ENCODE measurements at places on chromosomes 6 and 20. TPM values are rescaled to one million over a fixed set of nuclear protein-coding genes. Genes with fewer than 3 reads are reported as not detected.

GRCh38 chr20:53963635-53964034 lies 106.8 kb downstream of the BCAS1 start:
- no peak for DNase-seq

DNA sequence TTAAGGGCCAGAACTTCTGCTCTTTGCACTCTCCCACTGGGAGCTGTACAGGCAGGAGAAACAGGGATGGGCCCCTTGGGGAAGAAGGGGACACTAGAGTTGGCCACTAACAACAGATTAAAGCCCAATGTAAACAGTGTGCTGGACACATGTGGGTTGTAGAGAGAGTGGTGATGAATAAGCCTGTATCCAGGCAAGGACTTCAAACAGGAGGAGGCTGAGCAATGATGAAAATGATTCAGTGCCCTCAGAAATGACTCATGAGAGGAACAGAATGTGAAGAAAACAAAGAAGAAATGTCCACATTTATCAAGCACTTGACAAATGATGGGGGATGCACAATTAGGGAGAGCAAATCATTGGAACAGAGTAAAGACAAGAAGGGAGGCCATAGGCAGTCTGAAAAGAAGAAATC lies 242.3 kb downstream of the TBX18 start:
- no peak for DNase-seq

- no peak for DNase-seq
Measured at GRCh38 chr6:30881392-30882203, 2.7 kb upstream of the DDR1 start.

DNA sequence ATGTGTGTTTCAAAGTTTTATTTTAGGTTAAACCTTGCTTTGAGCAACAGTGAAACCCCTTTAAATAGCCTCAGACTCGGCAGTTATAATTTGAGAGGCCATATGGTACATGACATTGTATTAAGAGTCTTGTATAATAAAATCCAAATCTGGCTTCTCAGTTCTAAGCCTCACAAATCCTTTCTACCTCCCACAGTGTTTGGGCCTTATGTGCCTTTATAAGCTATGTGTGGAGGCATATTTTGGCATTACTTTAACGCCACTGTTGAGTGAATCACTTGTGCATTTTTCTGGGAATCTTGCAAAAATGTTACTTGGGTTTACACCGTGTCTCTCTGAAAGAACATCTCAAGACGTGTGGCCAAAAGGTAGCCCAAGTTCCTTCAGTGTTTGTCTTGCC lies 152.4 kb downstream of the COL9A1 start:
- DNase-seq: no peak

DNA sequence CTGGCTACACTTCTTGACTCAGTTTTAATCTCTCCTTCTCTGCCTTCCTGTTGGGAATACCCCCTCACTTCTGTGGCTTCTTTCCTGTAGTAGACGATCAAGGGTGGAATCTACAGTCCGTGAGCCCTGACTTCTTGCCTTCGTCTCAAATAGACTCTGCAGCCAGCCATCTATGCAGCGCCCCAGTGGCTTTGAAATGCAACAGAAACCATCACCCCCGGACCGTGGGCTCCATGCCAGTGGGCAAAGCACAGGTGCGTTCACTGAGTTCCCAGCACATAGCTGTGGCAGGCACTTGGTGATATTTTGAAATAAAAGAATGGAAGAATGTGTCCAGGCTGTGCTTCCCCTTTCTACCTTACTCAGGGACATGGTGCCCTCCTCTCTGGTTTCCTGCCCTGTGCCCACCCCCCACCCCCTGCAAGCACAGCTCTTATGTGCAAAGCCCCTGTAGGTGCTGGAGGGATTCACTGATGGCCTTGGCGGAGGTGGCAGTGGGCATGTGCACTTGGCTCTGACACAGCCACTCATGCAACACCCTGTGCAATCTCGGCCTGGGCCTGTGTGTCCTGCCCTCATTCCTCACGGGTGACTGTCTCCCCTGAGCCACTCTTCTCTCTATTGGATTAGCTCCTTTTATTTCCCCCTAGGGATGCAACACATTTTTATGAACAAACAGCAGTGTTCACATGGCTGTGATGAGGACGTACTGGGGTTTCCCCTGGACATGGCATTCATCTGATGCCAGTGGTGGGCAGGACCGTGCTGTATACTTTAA lies 5.5 kb upstream of the CDSN start:
- no peak for DNase-seq

GRCh38 chr6:82248273-82248735 lies 760 bp upstream of the IBTK start:
- no peak for DNase-seq

GRCh38 chr6:88983532-88983931 lies 20.1 kb upstream of the RNGTT start:
- DNase-seq: no peak

DNA sequence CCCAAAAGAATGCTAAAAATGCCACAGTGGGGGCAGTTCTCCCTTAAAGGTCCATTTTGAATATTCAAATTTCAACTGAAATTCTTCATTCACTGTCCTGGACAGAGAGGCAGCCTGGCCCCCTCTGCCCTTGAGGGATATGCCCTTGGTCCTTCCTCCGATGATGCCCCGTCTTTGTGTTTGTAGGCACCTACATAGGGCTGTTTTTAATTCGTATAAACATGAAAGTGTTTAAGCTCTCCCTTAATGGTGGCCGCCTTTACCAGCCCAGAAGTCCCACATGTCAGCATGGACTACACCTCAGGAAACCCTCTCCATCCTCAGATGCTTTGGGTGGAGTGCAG lies 70.2 kb downstream of the SSR1 start:
- DNase-seq: no peak

- DNase-seq: no peak
Measured at GRCh38 chr20:54208548-54209176, 775 bp downstream of the PFDN4 start.

GRCh38 chr6:40389254-40389653 lies 197.9 kb downstream of the LRFN2 start:
- DNase-seq: no peak

- no peak for DNase-seq
Measured at GRCh38 chr6:158625881-158626305, 18.6 kb downstream of the DYNLT1 start.

- no peak for DNase-seq
Measured at GRCh38 chr6:157676241-157676640, 146.8 kb upstream of the SNX9 start.

GRCh38 chr6:150887978-150888563 lies 22.6 kb downstream of the MTHFD1L start:
- DNase-seq: no peak

DNA sequence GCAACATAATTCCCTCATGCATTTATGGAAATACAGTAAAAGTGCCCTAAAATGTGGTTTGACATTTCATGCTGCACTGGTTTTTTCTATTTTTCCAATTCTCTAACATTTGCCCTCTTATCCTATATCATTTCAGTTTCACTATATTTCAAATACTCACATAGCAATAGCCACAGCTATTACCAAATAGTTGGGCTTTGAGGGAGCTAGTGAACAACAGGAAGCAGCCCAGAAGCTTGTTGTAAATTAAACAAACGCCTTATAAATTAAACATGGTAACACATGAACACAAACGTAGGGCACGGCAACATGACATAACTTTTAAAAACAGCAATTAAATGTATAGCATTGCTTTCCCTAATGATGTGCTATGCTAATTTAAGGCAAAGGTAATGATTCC lies 469.0 kb downstream of the CDC5L start:
- no peak for DNase-seq

- DNase-seq: no peak
Measured at GRCh38 chr20:6473197-6473596, 294.3 kb upstream of the BMP2 start.

- DNase-seq: no peak
Measured at GRCh38 chr6:71107911-71108420, 151.1 kb upstream of the B3GAT2 start.

- DNase-seq: no peak
Measured at GRCh38 chr6:20608356-20608755, 74.1 kb downstream of the CDKAL1 start.

GRCh38 chr20:20712004-20712473 lies 405 bp downstream of the RALGAPA2 start:
- no peak for DNase-seq

DNA sequence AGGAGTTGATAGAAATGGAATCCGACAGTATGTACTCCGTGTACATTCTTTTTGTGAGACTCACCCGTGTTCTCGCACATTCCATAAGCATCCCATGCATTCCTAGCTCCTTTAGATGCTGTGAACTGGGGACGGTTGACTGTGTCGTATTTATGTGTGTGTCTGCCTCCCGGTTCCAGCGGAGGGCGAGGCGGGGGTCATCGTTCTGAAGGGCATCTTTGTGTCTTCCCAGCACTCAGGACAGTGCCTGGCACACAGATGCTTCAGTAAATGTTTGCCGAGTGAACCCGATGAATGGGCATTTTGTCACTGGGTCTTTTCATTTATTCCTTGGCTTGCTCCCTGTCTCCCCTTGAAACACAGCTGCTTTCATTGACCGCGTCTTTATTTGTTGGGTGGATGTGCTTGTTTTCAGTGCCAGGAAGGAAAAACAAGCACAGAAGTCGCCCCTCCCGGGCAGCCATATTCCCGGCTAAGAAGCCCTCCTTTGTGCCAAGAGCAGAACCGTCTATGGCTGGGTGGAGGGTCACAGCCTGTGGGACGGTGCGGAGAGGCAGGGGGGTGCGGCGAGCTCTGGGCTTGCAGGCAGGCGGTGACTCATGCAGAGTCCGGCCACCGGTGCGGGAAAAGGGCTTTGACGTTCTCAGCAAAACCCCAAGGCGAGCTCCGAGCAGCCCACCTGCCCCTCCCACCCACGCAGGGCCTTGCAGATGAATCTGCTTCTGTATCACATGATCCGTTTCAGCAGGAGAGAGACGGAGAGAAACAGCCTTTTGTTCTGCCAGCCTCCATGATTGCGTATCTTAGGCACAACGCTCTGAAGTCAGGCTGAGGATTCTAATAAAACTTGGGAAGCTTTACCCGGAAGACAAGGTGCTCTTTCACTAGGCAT lies 11.2 kb upstream of the PSMG4 start:
- DNase-seq: no peak

DNA sequence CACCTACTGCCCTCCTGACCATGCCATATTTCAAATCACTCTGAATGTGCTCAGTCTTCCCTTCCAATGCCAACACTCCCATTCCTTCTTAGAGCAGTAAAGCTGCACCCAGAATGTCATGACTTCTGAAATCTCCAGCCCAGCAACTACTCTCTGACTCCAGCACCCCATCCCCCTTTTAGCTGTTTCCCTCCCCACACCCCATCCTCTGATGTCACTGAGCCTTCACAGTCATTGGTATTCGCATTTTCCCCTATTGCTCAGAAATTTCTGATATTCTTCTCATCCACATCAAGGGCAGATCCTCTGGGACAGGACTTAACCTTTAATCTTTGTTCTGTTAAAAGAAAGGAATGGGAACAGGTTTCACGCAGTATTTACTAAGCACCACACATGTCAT lies 67.1 kb upstream of the SLC4A11 start:
- no peak for DNase-seq

- no peak for DNase-seq
Measured at GRCh38 chr6:149217466-149217888, 100.0 kb upstream of the TAB2 start.

GRCh38 chr20:9458138-9458796 lies 56.1 kb upstream of the LAMP5 start:
- no peak for DNase-seq

SOX18 gene
- 0.24 TPM for total RNA-seq

CDH22 gene
- total RNA-seq: not detected

PIM1 gene
- total RNA-seq: 59.6 TPM

ARMH2 gene
- total RNA-seq: not detected

CRIP3 gene
- not detected for total RNA-seq

HLA-DQA1 gene
- 6.7 TPM for total RNA-seq

CTAGE9 gene
- not detected for total RNA-seq

RBM24 gene
- total RNA-seq: not detected

RAET1L gene
- not detected for total RNA-seq

SGK2 gene
- not detected for total RNA-seq

HSPA1B gene
- 76.1 TPM for total RNA-seq
